ENCODE measurements at places on chromosomes 6 and 20.
A peak's percentile ranks its signal among the peaks of the same experiment; 100 is the strongest.

GRCh38 chr6:26033085-26033940 lies 53.9 kb upstream of the HFE start:
- DNase-seq = no peak

DNA sequence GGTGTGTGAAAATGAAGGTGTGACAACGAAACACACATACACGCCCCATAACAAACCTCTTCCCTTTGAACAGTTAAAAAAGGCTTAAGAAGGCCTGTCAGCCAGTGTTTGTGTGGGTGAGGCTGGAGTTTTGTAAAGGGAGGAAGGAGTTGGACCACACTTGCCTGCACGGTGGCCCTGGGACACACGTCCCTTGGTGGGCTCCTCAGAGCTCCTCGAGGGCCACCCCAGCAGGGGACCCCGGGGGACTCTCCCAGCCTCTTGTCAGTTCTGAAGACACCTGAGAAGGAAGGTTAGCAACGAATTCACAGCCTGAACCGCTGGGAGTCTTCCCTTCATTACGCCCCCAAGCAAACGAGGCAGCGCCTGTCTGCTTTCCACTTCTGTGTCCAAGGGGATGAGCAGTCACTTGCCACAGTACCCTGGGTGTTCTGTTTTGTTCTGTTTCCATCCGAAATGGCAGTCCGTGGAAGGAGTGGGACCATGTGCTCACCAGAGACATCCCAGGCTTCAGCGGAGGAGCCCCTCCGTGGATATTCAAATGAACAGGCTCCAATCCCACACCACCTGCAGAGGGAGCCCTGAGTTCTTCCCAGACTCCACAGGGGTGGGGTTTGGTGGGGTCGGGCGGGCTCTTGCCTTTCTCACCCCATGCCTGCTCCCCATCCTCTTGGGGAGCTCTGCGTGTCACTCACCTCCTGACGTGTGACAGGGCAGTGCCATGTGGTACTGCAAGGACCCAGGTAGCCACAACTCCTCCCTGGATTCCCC lies 68.6 kb downstream of the NRN1 start:
- DNase-seq = no peak

DNA sequence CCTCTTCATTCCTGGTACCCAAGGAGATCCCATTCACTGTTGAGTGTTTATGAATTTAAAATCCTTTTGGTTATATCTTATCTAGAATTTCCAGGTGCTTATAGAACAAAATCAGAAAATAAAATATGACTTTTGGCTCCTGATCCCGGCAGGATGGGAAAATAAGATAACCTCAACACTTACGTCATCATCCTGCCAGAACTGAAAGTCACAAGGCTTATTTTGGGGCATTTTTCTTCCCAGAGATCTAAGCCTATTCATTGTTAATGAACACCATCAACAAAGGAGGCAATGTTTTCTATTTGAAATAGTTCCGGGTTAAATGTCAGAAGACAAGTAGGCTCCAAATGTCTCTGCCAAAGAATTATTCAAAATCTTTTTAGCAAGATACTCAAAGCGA lies 580.6 kb downstream of the TFAP2A start:
- DNase-seq = no peak

- no peak for DNase-seq
These were observed 508.4 kb downstream of the CDH26 start for GRCh38 chr20:60466687-60467022.

DNA sequence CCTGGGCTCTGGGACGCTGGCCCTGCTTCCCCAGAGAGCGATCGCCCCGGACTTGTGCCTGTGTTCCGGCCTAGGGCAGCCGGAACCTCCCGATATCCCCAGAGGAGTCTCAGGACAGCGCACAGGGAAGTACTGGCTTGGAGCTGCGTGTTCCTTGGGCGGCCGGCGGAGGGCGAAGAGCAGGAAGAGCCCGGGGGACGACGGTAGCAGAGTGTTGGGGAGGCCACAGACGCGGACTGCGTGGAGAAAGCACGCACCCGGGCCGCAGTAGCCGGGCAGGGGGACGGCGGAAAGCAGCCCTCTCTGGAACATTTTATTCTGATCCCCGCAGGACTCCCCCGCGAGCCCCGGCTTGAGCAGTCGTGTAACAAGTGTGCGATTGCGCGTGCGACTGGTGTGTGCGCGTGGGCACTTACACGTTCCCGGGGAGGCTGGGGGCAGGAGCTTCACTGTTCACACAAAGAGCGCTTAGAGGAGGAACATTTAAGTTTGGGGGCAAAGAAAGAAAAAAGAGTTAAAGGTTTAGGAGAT lies 36.1 kb downstream of the NCR2 start:
- DNase-seq = no peak

GRCh38 chr20:23336476-23336875 lies 14.1 kb upstream of the NXT1 start:
- no peak for DNase-seq

DNA sequence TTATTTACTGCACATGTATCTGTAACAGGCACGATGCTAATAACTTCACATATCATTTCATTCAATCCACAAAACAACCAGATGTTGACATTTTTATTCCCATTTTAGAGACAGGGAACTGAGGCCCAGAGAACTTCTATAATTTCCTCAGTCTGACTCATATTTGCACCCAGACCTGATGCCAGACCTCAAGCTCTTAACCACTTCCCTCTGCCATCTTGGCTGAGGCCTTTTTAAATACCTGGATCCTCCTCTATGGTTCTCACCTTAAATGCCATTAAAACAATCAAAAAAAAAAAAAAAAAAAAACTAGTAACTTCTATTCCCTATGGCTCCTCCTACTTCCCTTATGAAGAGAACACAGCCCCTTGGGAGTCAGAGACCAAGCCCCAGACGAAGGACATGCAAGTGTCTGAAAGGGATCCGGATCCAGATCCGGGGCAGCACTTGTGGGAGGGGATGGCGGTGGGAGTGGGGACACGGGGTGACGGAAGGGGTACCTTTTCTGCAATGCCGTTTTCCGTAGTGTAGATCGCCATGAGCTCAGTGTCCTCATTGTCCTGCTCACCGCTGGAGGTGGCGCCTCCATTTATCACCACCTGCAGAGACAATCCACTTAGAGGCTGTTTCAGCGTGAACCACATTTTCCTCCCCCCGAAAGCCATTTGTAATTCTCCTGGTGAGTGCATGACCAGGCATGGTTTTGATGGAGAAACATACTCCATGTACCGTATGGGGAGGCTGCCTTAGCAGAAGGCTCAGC lies 88.7 kb downstream of the SLC23A2 start:
- no peak for DNase-seq

DNA sequence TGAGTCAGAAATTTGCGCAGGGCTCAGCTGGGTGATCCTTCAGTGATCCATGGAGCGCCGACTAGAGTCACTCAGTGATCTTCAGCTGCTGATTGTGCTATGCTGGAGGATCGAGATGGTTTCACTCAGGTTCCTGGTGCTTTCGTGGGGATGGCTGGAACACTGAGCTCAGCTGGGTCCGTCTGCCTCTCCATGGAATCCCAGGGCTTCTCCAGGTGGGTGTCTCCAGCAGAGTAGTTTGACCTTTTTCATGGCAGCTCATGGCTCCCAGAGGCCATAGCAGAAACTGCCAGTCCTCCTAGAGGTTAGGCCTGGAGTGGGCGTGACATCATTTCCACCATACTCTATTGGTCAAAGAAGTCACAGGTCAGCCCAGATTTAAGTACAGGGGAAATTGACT lies 88.8 kb upstream of the SIRPA start:
- DNase-seq = no peak

- DNase-seq = no peak
These were observed 73.8 kb upstream of the SCP2D1 start for GRCh38 chr20:18739751-18740166.

DNA sequence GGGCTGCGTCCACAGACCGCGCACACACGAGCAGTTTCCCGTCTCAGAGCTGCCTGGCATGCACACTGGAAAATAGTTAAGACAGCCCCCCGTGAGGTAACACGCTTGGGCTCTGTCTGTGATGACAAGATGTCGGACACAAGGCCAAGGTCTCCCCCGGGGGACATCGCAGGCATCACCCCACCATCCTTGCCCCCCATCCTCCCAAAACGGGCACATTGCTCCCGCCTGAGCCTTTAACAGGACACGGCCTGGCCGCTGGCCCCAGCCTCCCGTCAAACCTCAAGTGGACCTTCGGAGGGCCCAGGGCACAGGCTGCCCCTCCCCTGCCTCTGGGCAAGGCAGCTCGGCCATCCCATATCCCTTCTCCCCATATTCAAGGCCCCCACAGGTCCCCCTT lies 5.6 kb downstream of the KCNQ2 start:
- no peak for DNase-seq

DNA sequence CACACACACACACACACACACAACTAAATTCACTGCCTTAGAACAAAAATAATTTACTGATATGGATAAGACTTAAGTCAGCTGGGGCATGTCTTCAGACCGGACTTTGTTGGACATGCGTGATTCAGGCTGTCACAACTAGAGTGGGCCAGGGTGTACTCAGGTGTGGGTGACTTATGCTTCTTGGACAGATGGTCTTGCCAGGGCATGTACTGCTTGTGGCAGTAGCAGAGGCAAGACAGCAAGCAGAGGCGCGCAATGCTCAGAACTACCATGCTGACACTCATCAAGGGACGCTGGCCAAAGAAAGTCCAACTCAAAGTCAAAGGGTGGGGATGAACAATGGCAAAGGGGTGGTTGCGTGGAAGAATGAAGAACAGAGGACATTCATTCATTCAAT lies 437.5 kb downstream of the CBLN4 start:
- no peak for DNase-seq

DNA sequence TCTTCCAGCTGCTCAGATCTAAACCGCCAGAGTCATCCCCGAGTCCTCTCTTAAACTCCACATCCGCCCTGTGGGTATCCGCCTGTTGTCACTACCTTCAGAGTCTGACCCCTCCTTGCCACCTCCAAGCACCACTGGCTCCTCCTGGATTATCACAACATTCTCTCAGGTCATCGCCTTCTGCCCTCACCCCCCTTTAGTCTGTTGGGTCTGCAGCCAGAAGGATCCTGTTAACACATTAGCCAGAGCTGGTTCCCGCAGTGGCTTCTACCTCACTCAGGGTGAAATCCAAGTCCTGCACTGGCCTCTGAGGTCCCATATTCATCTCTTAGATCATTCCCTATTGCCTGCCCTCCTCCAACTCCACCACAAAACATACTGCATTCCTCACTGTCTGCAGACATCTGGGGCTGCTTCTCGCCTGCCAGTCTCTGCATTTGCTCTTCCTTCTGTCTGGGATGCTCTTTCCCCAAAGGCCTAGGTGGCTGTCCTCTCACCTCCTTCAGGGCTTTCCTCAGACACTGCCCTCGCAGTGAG lies 34.1 kb downstream of the TNXB start:
- no peak for DNase-seq

DNA sequence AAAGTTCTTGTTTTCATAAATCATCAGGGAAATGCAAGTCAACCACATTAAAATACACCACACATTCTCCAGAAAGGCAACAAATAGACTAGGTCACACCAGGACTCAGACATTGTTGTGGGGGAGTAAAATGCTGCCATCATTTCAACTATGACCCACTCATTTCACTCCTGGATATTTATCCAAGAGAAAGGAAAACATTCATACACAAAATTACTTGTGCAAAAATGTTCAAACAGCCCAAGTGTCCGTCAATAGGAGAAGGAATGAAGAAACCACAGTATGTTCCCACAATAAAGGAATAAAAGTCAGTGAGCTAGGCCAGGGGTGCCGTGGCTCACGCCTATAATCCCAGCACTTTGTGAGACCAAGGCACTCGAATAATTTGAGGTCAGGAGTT lies 81.5 kb upstream of the QKI start:
- DNase-seq = no peak

DNA sequence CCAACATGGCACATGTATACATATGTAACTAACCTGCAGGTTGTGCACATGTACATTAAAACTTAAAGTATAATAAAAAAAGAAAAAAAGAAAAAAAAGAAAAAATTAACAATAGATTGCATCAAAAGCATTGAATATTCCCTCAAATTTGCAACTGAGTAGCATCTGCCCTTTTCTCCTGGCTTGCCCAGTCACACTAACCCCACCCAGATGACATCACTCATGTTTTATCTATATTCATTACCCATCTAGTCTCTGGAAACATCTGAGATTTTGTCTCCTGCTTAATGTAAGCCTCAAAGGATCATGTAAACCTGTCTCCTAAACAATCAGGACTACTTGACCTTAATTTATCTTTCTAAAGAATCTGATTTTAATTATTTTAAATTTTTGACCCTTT lies 706.8 kb downstream of the CD109 start:
- DNase-seq = no peak

DNA sequence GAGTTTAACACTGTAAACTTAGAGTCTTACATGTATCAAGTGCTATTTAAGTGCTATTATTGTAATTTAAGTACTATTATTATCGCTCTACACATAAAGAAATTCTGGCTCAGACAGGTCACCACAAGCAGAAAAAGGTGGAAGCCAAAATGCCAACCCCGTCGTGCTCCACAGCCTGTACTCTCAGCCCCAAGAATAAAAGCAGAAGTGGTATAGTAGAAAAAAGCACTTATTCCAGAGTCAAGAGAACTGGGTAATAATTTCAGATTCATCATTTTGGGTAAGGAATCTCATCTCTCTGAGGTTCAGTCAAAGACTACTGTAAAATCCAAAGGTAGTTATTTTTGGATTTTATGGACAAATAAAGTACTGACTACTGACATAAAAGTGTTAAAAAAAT lies 943 bp downstream of the ZUP1 start:
- DNase-seq = no peak

DNA sequence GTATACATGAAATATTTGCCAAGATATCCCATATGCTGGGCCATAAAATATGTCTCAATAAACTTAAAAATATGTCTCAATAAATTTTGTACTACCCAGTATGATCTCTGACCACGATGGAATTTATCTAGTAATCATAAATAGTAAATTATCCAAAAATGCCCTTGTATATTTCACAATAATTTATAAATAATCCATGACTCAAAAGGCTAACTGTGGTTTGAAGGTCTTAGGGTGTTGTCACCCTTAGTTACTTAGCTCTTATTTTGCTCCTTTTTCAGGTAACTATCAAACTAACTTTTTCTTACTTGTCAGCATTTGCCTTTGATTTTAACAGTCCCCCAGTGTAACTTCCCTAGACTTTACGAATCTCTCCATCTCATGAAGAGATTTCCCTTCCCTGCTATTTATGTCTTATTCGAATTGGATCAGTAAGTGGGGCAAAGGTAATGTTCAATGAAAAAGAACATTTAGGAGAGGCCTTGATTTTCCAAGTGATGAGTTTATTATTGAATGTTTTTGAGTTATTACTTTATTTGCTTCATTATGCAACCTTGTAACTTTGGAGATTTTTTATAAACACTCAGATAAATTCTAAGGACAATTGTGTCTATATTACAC lies 109.0 kb upstream of the THBS2 start:
- no peak for DNase-seq

DNA sequence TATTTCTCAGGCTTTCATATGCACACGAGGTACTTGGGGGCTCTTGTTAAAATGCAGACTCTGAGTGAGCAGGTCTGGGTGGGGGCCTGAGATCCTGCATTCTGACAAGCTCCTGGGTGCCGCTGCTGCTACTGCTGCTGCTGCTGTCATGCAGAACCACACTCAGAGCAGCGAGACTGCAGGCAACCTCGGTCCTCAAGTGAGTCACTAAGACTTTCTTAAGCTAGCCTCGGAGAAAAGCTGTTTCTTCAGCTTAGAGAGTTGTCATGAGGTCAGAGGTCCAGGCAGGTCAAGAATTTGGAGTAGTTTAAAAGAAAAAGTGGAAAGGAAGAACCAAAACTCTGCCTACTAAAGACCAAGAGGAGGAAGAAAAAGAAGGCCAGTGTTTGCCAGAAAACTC lies 92.9 kb downstream of the SPTLC3 start:
- no peak for DNase-seq

GRCh38 chr6:20882014-20882413 lies 347.8 kb downstream of the CDKAL1 start:
- DNase-seq = no peak

- DNase-seq = peak; percentile 44
These were observed 784 bp downstream of the FKBP5 start for GRCh38 chr6:35687658-35688604.
